ENCODE measurements at places on chromosomes 4 and X. TPM values are rescaled to one million over a fixed set of nuclear protein-coding genes. Genes with fewer than 3 reads are reported as not detected.
A peak's percentile ranks its signal among the peaks of the same experiment; 100 is the strongest.

The ZNF157 gene
- total RNA-seq: not detected

- H3K4me3 ChIP-seq: no peak overlapping the region
- no peaks in the 10 kb centered on the region for H3K4me1 ChIP-seq
- H3K27me3 ChIP-seq: no peaks in the 10 kb centered on the region
- H3K36me3 ChIP-seq: no peaks in the 10 kb centered on the region
- H3K27ac ChIP-seq: no peak overlapping the region
These were observed 184.0 kb downstream of the PCDH7 start for GRCh38 chr4:30904215-30904555.

The QDPR gene
- 16.2 TPM for total RNA-seq

The CNGA1 gene
- 2.0 TPM for total RNA-seq

The SLC38A5 gene
- 15.5 TPM for total RNA-seq

DNA sequence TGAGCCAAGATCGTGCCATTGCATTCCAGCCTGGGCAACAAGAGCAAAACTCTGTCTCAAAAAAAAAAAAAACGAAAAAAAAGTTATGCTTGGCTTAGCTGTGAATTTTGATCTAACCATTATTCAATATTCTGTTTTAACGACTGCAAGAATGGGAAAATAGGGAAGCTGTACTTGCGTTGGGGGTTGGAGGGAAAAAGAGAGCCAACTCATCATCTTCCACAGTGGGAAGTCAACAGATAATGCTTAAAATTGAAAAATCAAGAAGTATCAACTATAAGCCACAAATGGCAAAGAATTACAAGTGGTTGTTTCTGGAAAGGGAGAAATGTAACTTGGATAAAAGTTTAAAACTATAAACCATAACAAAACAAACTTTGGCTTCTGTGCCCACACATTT, 2.9 kb downstream of the TEC start:
- H3K36me3 ChIP-seq: no peaks in the 10 kb centered on the region
- DNase-seq: no peak
- no peak overlapping the region for H3K27ac ChIP-seq
- no peak overlapping the region for H3K4me3 ChIP-seq
- peaks cover 15% of the 10 kb centered on the region for H3K4me1 ChIP-seq

The DGKK gene
- 0.49 TPM for total RNA-seq

The TLR1 gene
- 10.3 TPM for total RNA-seq

The FAM90A26 gene
- total RNA-seq: not detected

DNA sequence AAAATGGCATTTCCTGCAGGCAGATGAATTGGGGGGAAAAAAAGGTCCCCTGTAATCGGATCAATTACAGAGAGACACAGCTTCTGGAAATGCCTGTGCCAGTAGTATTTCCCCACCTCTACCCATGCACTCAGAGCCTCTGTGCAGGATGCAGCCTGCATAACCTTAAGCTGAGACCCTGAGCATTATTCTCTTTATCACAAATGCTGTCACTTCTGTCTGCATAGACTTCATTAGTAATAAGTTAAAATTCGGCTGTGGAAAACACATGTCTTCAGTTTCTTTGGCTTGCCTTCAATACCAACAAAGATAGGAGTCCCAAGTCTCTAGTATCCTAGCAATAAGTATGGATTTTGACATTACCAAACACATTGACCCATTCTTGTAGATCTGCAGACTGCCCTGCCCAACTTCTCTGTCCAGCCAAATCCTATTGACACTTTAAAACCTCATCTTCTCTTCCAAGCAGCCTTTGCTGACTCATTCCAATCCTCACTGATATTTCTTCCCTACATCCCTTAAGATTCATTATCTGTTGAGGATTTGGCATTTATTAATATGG, 70.8 kb downstream of the LUZP4 start:
- no peak overlapping the region for H3K27ac ChIP-seq
- DNase-seq: no peak
- no peak overlapping the region for H3K4me3 ChIP-seq

DNA sequence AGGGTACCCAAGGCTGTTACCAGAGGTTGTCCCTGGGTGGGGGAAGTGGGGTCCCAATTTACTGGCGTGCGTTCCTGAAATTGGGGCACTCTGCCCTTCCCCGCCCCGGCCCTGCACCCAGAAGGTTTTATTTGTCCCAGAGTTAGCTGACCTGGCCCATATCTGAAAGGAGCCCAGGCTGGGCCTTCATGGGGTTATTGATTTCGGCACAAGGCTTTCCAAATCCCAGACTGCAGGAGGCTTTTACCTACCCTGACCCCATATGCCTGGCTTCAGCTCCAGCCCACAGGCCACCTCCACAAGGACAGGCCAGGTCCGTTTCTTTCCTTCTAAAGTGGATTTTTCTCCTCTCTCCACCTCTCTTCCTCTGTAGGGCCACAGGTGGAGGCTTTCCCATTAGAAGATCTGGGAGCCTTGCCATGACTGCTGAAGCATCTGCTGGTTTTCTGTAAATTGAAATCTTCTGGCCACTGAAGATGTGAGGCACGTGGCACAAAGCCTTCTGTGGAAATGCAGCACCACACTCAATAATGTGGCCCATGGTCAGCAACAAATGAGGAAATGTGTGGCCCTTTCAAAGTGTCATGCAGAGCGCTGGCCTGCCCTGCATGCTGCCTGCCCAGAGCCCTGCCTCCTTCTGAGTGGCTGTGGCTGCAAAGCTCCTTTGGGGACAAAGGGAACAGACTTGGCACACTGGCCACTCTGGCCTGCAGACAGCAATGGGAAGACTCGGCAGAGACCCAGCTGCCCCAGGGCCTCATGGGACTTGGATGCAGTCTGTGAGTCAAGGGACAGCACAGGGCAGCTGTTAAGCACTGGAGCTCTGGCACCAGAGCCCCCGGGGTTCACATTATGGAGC, 43.1 kb upstream of the MTM1 start:
- no peaks in the 10 kb centered on the region for H3K27me3 ChIP-seq
- no peak overlapping the region for H3K27ac ChIP-seq
- H3K4me1 ChIP-seq: no peaks in the 10 kb centered on the region
- H3K36me3 ChIP-seq: no peaks in the 10 kb centered on the region

DNA sequence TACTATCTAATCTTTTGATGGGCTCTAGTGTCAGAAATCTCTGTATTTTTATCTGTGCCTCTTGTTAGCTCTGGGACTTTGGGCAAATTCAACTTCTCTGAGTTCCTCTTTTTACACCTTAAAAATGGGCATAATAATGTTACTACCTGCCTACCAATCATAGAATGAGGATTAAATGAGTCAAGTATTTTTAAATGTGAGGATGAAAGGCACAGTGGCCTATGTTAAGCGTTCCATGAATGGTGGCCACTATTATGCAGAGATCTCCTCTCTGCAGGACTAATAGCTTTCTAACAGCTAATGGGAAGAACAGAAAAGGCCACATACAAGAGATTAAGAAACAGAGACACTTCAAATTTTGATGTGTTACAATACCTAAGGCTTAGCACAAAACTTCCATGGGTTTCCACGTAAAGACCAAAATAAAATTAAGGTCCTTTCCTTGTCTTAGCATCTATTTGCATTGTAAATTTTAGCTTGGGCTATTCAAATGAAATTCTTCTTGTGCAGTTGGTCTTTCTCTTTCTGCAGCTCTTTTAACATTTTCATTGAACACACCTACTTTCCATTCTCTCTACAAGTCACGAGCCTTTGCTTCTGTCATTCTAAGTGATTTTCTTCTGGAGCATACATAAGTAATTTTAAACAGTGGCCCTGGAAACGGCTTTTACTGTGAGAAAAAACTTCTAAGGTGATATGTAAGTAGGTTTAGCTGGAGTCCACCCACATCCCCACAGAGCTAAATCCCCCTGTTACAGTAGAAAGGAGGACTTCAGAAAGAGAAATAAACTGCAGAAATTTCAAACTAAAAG, 117.9 kb upstream of the MED14 start:
- no peak for DNase-seq

The SPATA18 gene
- total RNA-seq: 15.2 TPM

The IBSP gene
- total RNA-seq: not detected

The RXFP1 gene
- 1.5 TPM for total RNA-seq

GRCh38 chr4:155582971-155583437, 83.6 kb upstream of the GUCY1A1 start:
- H3K4me3 ChIP-seq: no peak overlapping the region
- no peak for DNase-seq
- H3K4me1 ChIP-seq: no peaks in the 10 kb centered on the region
- no peaks in the 10 kb centered on the region for H3K27me3 ChIP-seq

DNA sequence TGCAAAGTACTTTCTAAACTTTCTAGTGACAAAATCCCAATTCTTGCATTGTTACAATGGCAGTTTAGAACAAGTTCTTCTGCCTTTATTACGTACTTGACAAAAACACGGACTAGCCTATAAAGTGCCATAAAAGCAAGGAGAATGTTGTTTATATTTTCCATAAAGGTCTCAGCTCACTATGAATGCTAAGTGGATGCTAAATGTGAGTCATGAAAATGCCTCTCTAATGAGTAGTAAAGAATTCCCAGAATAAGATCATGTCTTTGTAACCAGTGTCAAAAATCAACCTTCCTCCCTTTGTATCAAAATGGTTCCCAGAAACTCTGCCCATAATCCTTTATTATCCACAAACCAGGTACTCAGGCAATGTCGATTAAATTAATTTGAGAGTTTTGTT, 539.8 kb upstream of the SLIT2 start:
- DNase-seq: no peak
- H3K4me1 ChIP-seq: peaks cover 3% of the 10 kb centered on the region
- no peaks in the 10 kb centered on the region for H3K36me3 ChIP-seq
- H3K27me3 ChIP-seq: no peaks in the 10 kb centered on the region

DNA sequence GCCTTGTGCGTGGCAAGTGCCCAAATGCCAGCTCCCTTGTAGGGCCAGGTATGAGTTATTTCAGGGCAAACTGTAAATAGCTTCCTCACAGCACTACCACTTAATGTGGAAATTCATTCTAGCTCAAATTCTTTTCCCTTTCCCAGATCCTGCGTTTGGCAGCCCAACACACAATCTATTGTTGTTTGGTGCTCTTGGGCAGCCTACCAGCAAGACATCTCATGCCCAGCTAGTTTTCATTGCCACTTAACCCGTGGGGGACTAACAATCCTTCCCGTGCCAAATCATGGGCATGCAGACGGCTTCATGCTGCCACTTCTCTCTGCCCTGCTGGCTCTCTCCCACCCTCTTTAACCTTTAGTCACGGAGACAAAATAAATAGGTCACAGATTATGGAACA, 454.2 kb downstream of the GRIA2 start:
- H3K4me1 ChIP-seq: no peaks in the 10 kb centered on the region
- H3K27ac ChIP-seq: no peak overlapping the region

The GPRASP1 gene
- 12.8 TPM for total RNA-seq

DNA sequence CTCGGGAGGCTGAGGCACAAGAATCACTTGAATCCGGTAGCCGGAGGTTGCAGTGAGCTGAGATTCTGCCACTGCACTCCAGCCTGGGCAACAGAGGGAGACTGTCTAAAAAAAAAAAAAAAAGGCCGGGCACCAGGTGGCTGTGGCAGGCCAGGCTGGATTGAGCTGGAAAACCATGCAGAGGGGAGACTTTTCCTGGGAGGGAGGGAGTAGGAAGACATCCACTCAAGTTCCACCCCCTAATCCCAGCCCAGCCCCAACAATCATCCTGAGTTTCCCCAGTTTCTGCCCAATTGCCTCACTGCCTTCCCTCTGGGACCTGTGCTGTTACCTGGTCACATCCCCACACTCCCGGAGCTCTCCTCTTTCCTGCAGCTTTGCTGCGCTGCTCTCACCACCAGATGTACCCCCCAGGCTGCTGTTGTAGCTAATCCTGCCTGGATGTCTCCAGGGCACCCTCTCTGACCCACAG, 9.0 kb upstream of the TSPYL2 start:
- H3K4me3 ChIP-seq: no peak overlapping the region
- H3K4me1 ChIP-seq: peaks cover 3% of the 10 kb centered on the region
- peak overlapping the region; percentile 80 for H3K27ac ChIP-seq
- no peaks in the 10 kb centered on the region for H3K27me3 ChIP-seq

- H3K4me3 ChIP-seq: no peak overlapping the region
- no peaks in the 10 kb centered on the region for H3K27me3 ChIP-seq
- no peak for DNase-seq
- no peak overlapping the region for H3K27ac ChIP-seq
- H3K36me3 ChIP-seq: no peaks in the 10 kb centered on the region
- no peaks in the 10 kb centered on the region for H3K4me1 ChIP-seq
These were observed 24.1 kb downstream of the CSF2RA start for GRCh38 chrX:1292575-1293290.

DNA sequence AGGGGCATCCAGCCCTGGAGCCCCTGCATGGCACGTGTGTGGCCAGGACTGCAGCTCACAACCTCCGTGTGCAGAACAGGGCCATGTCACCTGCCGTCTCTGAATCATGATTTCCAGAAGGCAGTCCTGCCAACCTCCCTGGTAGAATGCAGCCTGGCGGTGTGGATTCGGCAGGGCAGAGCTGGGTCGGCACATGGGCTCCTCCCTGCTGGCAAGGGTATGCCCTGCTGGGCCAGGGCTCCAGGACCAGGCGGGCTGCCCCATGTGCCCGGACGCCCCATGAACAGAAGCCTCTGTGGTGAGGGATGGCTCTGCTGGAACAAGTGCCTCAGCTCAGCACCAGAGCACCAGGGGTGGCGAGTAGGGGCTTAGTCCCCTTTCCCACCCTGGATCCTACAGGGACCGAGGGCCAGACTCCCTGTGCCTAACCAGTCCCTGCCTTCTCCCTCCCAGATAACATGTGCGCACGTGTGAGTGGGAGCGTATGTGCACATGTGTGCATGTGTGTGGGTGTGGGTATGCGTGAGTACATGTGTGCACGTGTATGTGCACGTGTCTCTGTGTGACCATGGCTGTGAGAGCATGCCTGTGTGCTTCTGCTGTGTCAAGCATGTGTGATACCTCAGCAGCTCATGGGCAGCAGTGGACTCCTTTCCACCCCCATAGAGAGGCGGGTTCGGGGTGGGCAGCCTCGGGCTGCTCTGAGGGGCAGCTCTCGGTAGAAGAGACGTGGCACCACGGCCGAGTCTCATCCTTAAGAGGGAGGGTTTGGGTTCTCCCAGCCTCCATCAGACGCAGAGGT, 10.3 kb upstream of the MXD4 start:
- H3K27me3 ChIP-seq: no peaks in the 10 kb centered on the region
- no peak overlapping the region for H3K27ac ChIP-seq
- H3K4me1 ChIP-seq: no peaks in the 10 kb centered on the region
- no peak for DNase-seq
